Stimulated activated CD8-positive, alpha-beta memory T cell treated with anti-CD3 and anti-CD28 coated beads, Interleukin-4, amount 100 ng/mL, for 4 hours (primary cell): ENCODE measurements at places on chromosomes 1 and 21.

GRCh38 chr1:179883745-179884138, 1.7 kb downstream of the TOR1AIP1 start:
- DNase-seq = peak; percentile 9

- DNase-seq = no peak
Measured at GRCh38 chr1:107147843-107148242, 7.0 kb downstream of the NTNG1 start.

DNA sequence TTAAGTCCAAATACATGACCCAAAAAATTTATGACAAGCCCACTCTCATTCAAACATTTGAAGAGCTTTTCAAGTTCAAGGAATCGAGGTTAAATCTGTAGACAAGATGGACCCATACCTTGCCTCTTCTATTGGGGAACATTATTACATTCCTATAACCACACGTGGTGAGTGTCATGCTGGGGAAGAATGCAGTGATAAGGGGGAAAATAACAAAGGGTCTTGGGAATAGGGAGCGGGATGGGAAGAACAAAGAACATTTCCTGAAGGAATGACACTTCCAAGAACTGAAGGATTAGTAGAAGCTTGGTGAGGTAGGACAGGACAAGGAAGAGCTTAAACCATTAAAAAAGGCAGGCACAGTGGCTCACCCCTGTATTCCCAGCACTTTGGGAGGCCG, 18.8 kb downstream of the PDZK1 start:
- DNase-seq = no peak

- no peak for DNase-seq
Measured at GRCh38 chr1:25996966-25997827, 666 bp downstream of the PAFAH2 start.

DNA sequence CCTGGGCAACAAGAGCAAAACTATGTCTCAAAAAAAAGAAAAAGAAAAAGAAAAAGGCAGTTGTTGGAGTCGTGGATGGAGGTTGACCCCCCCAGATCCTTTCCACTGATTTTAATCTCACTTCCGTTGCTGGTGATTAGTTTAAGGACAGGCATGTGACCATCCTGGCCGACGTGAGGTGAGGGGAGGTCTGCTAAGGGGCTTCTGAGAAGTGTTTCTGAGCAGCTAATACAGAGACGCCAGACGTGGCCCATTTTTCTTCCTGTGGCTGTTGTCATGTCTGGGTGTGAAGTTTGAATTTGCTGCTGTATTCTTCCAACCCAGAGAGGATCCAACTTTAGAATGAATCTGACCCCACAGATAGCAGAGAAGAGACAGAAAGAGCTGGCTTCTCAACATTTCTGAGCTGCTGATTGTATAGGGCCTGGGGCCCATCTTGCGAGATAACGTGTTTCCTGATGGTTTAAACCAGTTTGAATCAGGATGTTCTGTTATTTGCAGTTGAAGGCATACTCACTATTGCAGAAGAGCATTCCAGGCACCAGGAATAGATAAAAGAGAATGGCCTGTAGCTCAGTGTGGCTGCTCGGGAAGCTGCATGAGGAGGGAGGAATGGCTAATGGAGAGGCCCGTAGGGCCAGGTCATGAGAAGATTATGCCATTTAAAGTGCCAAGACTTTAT, 22.8 kb upstream of the SSBP3 start:
- DNase-seq = no peak

- DNase-seq = no peak
Measured at GRCh38 chr1:55478742-55479141, 263.6 kb upstream of the USP24 start.

GRCh38 chr1:150165622-150166612, 16.2 kb downstream of the PLEKHO1 start:
- no peak for DNase-seq
